AG04450 (cell line): ENCODE measurements at places on chromosomes 4 and X. TPM values are rescaled to one million over a fixed set of nuclear protein-coding genes. Genes with fewer than 3 reads are reported as not detected.

DNA sequence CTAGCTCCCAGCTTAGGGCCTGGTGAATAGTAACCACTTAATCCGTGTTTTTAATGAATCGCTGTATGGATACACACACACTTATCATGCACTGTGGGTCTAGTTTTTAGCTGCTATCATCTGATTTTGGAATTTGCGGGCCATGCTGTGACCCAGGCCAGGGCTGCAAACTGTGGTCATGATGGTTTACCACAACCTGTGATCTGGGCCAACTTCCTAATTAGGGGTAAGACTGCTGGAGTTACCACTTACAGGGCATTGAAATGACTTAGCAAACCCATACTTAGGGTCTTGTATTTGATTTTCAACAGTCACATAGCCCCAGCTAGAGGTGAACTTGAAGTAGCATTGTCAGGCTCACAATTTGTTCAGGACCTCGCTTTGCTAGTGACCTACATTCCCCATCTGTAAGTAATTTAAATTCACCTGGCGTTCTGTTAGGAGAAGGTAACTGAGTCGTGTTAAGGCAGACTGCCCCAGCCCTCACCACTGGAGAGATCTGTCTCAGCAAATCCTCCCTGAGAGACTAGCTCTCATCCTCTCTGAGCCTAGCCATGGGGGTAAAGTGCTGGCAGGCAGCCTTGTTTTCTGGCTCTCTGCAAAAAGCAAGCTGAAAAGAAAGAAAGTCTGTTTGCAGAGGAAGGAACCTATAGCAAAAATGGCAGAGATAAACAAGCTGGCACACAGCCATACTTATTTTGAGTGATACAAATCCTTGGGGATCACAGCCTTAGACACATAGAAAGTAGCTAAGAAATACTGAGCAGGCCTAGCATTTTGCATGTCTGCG, 33.8 kb upstream of the EGFL6 start:
- no peak for DNase-seq

GRCh38 chr4:15291122-15291521, 136.7 kb upstream of the C1QTNF7 start:
- no peak for DNase-seq

The CSN1S1 gene
- not detected in 2 replicates for polyA plus RNA-seq

DNA sequence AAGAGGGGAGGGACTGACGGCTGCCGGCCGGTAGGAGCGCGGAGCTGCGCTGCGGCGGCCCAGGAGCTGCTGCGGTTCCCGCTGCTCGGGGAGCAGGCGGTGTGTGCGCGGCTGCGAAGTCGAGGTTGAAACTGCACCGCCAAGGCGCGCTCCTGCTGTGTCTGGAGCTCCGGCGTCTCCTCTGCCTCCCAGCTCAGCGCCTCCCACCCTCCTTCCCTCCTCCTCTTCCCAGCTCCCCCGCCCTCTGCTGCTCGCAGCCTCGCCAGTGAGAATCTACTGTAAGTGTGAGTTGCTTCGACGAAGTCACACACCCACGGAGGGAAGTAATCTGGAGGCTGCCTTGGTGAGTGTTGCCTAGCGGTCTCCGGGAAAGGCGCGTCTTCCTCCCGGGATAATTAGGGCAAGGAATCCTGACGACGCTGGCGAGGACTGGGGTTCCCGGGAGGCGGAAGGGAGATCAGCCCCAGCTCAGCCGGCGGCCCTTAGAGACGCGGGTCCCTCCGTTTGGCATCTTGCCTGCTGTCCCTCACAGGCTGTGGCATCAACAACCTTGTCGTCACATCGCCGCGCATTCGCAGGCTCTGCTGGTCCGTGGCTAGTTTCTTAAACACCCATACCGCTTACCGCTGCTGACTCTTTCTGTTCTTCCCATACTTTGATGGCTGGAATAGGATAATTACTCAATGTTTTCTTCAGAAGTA, at the start of gene EPHA5:
EPHA5 (minus strand) TSS at position 159 of the 701 bp plus-strand sequence. CDS start 747 bp downstream, outside the sequence.
- peak; percentile 21 for DNase-seq

The SSX3 gene
- not detected in 2 replicates for polyA plus RNA-seq

The ARHGEF6 gene
- polyA plus RNA-seq: 5.6 and 6.8 TPM in 2 replicates

DNA sequence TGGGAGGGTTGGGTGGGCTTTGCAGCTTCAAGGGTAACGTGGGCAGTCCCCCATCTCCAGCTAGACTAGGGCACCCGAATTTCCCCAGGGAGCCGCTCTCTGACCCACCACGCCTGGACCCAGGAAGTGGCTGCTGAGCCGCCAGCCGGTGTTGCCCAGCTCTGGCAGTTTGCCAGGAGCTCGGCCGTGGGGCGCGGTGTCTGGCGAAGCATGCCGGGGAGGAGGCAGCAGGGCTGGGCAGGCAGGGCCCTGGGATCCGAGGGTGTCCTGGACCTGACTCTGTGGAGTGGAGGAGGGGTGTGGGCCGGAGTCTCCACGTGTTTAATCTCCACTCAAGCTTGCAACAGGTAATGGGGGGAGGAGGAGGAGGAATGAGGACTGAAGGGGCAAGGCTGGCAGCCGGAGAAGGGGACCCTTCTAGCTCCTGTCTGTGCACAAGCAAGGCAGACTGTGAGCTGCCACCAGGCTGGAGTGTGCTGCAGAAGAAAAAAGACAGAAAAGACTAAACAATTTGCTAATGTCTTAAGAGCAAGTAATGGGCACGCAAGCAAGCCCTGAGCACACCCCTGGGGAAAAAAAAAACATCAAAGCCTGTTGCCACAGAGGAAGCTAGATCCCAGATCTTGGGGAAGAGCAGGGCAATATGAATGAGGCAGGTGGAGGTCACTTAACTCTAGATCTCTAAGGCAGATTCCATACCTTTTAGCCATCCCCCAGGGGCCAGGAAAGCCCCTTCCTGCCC, 2.4 kb downstream of the LONRF3 start:
- DNase-seq: no peak

GRCh38 chrX:2370456-2370855, 130.3 kb downstream of the DHRSX start:
- no peak for DNase-seq

The SERTM2 gene
- polyA plus RNA-seq: 0.02 and 0.06 TPM in 2 replicates

DNA sequence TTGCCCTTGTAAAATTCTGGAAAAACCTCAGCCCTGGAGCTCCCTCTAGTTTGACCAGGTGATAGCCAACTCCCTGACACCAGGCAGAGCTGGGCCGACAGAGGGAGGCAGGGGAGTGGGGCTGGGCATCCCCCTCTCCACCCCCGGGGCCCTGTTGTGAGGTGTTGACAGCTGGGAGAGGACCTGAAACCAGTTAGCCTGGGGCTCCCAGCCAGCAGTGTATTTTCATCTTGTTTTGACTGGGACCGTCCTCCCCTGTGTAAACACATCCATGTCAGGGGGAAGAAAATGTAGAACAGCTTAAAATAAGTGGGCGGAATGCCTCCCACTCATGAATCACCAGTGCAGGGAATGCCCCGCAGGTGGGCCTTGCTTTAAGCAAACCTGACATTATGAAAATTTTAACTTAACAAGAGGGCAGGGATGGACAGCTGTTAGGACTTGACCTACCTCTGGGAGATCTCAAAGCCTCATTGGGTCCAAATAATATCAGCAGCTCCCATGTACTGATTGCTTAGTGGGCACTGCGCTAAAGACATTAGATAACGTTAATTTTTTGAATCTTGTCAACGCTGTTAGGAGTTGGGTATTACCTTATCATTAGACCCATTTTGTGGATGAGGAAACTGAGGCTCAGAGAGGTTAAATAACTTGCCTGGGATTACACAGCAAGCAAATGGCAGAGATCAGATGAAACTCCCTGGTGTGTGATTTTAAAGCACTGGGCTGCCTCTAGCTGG, 45.9 kb downstream of the TSC22D3 start:
- no peak for DNase-seq

DNA sequence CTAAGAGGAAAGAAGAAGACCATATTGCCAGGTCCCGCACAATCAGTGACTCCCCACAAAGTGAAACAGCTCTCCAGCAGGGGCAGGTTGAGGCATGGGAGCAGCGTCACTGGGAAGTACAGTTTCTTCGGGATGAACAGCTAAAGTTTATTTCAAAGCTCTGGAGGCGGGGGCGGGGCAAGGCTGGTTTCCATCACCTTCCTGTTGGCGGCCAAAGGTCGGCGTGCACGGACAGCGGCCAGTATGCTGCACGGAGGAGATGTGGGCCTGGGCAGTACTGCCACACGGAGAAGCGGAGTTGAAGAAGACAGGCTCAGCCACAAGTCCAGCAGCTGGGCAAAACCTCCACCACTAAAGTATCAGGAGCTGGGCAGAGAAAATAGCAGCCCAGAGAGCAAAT, 951 bp upstream of the ZNF518B start:
- DNase-seq: no peak

DNA sequence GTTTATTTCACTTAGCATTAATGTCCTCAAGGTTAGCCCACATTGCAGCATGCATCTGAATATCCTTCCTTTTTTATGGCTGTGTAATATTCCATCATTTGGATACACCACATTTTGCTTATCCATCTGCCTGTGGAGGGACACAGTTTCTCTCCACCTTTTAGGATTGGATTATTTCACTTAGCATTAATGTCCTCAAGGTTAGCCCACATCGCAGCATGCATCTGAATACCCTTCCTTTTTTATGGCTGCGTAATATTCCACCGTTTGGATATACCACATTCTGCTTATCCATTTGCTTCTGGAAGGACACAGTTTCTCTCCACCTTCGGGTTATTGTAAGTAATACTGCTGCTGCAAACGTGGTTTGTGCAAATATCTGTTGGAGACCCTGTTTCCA, 110.0 kb downstream of the DHRSX start:
- no peak for DNase-seq

The FRMD7 gene
- polyA plus RNA-seq: not detected in 2 replicates

The PLCXD1 gene
- polyA plus RNA-seq: 9.0 and 11.8 TPM in 2 replicates

GRCh38 chrX:40571600-40571999, 9.2 kb upstream of the ATP6AP2 start:
- no peak for DNase-seq

The MTHFD2L gene
- 4.1 and 6.2 TPM in 2 replicates for polyA plus RNA-seq

- DNase-seq: no peak
Measured at GRCh38 chrX:40542208-40542607, 38.6 kb upstream of the ATP6AP2 start.

- no peak for DNase-seq
Measured at GRCh38 chrX:136762820-136763452, 17.8 kb downstream of the ARHGEF6 start.

The CDX4 gene
- not detected in 2 replicates for polyA plus RNA-seq

DNA sequence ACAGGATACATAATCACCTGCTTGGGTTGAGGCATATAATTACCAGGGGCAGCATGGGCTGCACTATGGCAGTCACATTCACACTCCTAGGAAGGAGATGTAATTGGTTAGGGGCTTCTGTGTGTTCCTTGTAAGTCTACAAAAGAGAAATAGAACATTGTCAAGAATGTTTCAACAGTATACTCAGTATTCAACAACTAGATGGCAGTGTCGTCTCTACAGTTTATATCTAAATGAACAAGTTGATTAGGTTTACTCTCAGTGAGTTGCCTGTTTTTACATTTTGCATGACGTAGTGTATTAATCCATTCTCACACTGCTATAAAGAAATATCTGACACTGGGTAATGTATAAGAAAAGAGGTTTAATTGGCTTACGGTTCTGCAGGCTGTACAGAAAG, 50.5 kb upstream of the RAB33B start:
- DNase-seq: no peak

GRCh38 chr4:129093191-129093920, at the start of gene SCLT1:
Gene SCLT1 (minus strand): TSS chr4:129093539. CDS start chr4:129093103, 436 bp downstream.
- peak; percentile 93 for DNase-seq

DNA sequence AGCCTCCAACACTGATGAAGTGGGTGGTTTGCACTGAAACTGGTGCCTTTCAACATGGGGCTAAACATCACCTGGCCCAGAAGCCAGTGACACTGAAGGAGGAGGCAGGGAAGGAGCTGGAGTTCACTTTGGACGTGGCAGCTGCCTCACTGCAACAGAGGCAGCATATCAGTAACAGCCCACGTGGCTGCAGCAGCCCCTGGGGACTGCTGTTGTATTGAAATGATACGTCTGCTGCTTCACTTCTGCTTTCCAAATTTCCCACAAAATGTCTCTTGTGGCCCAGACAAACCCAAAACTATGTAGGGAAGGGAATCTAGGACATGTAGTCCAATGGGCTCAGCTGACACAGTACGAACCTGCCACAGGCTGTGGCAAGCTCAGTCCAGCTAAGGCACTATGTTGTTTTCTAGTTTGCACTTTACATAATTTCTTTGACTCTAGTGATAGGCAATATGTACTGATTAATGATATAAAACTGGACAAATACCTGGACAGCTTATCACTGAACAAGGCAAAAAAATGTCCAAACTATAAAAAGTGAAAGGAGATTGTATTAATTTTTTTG, 84.7 kb upstream of the RAPGEF2 start:
- no peak for DNase-seq

GRCh38 chr4:165493359-165493758, 114.6 kb downstream of the CPE start:
- DNase-seq: no peak

The DUX4 gene
- polyA plus RNA-seq: not detected in 2 replicates

- peak; percentile 4 for DNase-seq
Measured at GRCh38 chr4:145679991-145680455, at the start of gene C4orf51. Gene C4orf51 (plus strand): TSS chr4:145680146. CDS start chr4:145680204, 58 bp downstream.

GRCh38 chrX:136115904-136116297, 31.4 kb upstream of the FHL1 start:
- no peak for DNase-seq

GRCh38 chr4:88761861-88762523, 64.4 kb upstream of the NAP1L5 start:
- DNase-seq: no peak

DNA sequence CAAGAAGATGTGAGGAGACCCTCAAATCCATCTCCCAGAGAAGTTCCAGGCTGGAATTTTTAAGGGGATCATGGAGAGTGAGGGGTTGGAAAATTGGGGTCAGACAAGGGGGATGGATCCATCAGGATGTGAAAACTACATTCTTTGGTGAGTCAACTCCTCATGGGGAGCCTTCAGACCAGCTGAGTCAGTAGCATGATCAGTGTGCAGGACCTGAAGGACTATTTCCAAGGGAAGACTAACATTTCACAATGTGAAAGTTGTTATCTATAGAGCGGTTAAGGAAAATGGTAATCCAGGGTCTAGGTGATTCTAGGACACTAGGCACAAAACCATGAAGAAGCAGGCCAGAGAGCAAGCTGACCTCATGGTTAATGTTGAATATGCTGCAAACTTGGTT, 38.6 kb upstream of the CEP135 start:
- no peak for DNase-seq

The SPATA4 gene
- 0.09 and 0.11 TPM in 2 replicates for polyA plus RNA-seq

GRCh38 chr4:62711575-62711974, 1511.4 kb downstream of the ADGRL3 start:
- no peak for DNase-seq

DNA sequence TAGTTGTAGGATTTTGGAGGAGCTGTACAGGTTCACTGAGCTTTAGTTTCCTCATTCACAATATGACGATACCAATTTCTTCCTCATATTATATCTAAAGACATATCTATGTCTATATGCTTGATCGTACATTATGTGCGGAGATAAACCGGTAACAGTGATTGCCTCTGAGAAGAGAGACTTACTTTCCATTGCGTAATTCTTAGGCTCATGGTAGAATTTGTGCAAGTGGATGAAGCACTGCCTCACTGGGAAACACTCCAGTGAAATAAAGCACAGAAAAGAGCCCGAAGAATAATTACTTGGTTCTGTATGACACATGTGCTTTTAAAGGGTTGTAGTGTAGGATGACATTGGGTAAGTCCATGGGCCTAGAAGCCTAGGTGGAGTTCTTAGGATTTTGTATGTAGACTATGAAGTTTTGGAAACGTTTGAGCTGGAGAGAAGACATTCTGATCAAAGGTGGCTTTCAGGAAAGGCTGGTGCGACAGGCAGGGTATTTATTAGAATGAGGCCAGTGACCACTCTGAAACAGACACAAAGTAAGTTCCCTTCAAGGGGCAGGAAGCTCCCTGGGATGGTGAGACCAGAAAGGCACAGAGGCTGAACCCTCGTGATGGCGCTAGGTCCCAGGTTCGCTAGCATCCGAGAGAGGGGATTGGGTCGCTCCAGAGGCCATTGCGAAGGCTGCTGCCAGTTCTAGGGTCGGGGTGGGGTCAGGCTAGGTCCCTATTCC, 649 bp upstream of the VBP1 start:
- DNase-seq: no peak

The MAGEA10 gene
- not detected in 2 replicates for polyA plus RNA-seq
